ENCODE measurements at places on chromosomes 12 and 14.

DNA sequence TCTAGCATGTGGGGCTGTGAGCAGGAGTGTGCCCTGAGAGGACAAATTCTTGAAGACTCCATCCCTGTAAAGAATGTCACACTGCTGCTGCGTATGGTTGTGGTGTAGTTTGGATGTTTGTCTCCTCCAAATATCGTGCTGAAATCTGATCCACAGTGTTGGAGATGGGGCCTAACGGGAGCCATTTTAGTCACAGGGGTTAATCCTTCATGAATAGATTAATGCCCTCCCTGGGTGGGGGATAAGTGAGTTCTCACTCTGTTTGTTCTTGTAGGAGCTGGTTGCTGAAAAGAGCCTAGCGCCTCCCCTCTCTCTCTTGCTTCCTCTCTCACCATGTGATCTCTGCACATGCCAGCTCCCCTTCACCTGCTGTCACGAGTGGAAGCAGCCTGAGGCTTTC, 94.5 kb upstream of the VASH1 start:
- no peak for DNase-seq

GRCh38 chr14:75497191-75497590, 25.1 kb upstream of the BATF start:
- DNase-seq, result no peak

DNA sequence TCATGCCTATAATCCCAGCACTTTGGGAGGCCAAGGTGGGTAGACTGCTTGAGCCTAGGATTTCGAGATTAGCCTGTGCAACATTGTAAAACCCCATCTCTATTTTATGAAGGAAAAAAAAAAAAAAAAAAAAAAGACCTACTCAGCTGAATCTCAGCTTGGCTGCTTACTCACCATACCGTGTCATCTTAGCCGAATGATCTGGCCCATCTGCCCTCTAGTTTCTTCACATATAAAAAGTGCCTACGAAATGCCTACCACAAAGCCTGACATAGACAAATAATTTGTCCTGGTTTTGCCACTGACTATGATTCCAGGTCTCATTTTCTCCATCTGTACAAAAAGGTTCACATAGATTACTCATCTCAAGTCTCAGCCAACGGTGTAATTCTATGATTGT, 10.1 kb downstream of the DIABLO start:
- DNase-seq, result no peak

DNA sequence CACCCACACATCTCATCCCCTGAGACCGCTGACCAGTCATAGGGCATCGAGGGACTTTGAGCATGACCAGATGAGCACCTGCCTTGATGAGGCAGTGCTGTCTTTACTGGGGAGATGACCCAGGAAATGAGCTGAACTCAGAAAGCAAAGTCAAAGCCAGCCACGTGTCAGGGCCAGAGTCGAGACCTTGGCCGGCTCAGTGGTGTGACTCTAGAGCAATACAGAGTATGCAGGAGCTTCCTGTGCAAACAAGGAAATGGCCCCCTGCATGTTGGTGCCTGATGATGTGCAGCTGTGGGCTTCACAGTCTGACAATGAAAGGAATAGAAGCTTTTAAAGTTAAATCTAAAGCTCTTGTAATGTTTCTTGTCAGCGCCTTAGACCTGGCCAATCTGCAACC, 332.9 kb downstream of the PCNX1 start:
- no peak for DNase-seq

- no peak for DNase-seq
These were observed 143.1 kb upstream of the NUDT4 start for GRCh38 chr12:93234641-93235040.
